ENCODE measurements at places on chromosomes 11 and 22.

GRCh38 chr11:34978236-34979191 lies 62.1 kb downstream of the PDHX start:
- no peak for DNase-seq

DNA sequence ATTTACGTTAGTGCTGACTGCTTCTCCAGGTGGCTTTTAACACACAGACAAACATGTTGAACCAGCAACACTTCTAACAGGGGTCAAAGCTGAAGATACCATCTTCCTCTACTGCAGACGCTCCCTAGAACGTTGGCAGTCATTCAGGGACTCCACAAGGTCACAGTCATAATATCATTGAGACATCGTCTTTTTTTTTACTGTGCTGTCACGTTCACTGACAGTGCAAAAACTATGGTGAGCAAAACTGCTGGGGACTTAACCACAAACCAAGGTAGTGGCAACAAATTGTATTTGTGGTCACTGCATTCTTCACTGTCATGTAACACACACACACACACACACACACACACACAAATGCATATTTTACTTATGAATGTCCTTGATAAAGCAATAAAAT lies 244.9 kb downstream of the CASP12 start:
- DNase-seq: no peak

GRCh38 chr11:95442531-95443050 lies 211.6 kb upstream of the SESN3 start:
- no peak for DNase-seq

DNA sequence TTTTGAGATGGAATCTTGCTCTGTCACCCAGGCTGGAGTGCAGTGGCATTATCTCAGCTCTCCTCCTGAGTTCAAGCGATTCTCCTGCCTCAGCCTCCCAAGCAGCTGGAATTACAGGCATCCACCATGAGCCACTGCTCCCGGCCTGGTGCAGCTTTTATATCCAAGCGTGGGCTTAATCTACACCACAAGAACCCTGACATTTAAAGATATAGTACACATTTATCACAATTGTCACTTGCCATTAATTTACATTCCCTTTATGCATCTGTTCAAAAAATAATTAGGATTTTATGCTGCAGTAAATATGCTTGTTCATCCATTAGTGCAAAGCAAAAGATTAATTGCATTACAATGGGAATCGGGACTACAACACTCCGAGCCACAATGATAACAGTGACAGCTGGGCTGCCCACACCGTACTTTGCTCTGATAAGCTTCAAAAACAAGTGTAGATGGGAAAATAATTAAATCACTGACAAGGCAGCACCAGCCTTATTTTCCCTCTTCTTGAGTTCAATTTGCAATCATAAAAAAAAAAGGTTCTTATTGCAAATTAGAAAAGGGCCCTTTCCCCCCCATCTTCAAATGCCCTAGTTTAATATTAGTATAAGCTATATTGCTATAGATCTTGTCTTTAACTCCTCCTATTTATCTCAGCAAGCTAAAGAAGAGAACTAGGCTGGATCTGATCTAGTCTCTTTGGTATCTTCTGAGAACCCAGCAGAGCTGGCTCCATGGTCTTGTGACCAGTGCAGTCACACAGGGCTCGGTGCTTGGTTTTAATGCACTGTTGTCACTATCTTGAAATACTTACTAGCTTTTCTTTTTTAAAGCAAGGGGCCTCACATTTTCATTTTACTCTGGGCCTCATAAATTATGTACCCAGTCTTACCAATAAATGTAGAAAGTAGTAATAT lies 206.2 kb upstream of the LRRC4C start:
- no peak for DNase-seq

DNA sequence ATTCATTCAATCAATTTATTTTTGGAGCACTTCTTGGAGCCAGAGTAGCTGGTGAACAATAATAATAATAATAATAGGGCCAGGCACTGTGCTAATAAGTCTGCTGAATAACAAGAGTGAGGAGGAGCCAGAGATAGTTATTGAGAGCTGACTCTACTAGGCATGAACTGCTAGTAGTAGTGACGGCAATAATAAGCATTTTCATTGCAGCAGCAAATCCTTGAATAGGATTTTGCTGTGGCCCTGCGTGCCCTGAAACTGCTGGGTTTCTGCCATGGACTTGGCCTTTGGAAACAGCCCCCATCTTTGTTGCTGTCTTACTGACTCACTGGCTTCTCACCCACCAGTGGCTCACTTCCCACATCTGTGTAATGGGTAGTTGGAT lies 545.9 kb downstream of the MIAT start:
- DNase-seq: no peak

DNA sequence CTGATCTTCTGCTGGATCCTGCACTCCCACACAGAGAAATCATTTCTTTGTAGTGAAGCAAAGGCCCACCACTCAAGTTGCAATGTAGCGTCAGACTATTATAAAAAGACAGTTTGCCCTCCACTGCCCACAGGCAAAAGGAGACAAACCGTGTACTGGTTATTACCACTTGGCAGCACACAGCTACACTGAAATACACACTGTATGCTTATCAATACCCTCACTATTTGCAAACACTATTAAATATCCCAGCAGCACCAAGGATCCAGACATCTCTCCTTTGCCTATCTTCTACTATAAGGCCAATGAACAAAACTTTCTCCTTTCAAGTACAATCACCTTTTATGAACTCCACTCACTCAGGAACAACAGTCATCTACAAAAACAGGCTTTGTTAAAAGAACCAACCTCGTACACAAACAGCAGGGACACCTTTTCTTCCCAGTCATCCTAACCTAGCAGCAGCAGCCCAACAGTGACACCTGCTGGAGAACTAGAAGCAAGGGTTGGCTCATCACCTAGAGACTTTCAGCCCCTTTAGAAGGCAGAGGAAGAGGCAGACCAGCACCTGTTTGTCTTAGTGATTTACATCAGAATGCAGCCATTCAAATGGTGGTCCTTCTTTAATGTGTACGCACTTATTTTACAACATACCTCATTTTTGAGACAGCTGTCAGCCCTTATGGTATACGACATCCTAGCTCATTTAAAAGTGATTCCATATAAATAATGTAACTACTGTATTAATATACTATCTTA lies 56.1 kb downstream of the AMBRA1 start:
- DNase-seq: peak; percentile 56

- DNase-seq: no peak
Measured at GRCh38 chr11:68099474-68100405, 21.4 kb downstream of the CHKA start.

- DNase-seq: no peak
Measured at GRCh38 chr22:50657925-50658324, 14.7 kb upstream of the SHANK3 start.

DNA sequence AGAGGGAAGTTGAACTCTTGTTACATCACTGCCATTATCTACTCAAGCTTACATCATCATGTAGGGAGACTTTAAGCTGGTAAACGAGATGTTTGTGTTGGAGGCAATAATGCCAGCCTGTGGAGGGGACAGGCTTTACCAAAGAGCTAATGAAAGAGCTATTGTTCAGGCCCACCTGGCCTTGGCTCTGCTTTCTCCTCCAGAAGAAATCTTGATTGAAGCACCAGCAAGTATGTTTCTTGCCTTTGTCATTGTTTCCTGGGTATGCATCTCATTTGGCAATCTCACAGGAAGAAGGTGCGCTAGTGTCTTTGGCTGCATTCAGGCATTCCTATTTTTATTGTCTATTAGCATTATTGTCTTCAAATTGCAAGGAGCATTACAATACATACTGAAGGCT lies 16.7 kb upstream of the CARD18 start:
- DNase-seq: no peak

GRCh38 chr11:66579017-66579606 lies 10.7 kb upstream of the CTSF start:
- DNase-seq: peak; percentile 80

DNA sequence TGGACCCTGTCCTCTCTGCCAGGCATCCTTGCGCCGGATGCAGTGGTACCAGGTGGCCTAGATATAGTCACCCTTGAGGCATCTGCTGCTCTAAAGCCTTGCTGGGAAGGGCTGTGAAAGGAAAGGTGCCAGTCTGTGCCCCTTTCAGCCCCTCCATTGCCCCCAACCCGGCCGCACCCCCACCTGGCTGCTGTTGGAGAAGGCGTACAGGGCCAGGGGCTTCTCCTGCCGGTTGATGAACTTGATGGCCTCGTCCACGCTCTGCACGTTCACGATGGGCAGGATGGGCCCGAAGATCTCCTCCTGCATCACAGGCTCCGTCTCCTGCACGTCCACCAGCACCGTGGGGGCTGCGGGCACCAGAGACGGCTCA lies 10.2 kb downstream of the ALDH3B2 start:
- DNase-seq: no peak

DNA sequence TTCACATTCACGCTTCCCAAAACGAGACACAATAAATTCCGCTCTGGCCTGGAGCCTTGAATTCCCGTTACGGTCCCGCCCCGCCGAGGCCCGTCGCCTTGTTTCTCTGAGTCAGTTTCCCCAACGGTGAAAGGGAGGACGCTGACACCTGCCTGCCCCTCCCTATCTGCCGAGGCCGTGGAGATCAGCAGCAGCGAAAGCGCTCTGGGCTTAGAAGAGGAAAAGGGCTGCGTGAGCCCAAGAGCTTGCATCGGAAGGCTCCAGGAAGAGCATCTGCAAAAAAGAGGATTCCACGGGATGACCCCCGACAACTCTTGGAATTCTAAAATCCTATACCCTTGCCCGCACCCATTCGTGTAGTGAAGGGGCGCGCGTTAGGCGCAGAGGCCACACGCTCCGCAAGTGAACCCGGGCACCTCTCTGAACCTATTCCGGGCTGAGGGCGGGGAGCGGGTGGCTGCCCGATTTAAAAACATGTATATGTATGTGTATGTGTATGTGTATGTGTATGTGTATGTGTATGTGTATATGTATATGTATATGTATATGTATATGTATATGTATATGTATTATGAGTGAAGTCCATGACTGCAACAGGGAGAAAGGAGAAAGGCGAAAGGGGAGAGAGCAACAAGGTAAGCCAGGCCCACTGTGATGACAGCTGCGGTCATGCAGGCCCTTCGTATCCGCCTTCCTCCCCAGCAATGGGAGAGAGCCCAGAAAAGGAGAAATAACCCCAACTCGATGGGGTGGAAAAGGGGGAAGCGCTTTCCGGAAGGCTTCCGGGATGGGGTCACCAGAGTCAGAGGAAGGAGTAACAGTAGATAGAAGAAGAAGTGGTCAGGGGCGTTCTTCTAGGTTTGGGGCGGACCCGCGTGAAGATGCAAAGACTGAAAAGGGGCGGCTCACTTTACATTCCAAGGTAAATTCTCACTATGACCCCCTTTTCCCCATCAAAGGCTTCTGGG lies 948 bp upstream of the MRTFA start:
- DNase-seq: peak; percentile 69

- DNase-seq: no peak
Measured at GRCh38 chr11:15710580-15711275, 596.0 kb downstream of the INSC start.

DNA sequence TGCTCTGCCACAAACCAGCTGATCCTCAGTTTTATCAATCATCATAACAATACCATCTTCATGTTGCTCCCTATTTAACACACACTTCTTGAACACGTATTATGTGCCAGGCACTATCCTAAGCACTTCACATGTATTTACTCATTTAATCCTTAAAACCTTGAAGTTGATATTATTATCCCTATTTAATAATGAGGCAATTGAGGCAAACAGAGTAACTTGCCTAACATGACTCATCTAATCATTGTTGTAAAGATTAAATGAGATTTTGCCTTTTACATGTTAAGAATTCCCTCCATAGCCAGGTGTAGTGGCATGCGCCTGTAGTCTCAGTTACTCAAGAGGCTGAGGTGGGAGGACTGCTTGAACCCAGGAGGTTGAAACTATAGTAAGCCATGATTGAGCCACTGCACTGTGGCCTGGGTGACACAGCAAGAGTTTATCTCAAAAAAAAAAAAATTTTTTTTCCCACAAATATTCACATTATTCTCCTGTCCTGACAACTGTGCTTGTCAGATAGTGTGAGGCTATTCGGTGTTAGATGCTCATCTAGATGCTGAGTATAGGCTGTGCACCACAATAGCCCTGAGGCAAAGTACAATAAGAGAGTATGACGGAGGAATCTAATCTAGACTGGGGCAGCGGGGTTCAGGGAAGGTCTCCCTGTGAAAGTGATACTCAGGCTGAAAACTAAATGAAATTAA lies 13.4 kb downstream of the CKAP5 start:
- DNase-seq: no peak

- no peak for DNase-seq
Measured at GRCh38 chr11:70073871-70074371, 4.2 kb upstream of the ANO1 start.

- DNase-seq: no peak
Measured at GRCh38 chr11:107924306-107924705, 3.9 kb upstream of the RAB39A start.

- DNase-seq: no peak
Measured at GRCh38 chr11:45501392-45502225, 163.8 kb downstream of the CHST1 start.

DNA sequence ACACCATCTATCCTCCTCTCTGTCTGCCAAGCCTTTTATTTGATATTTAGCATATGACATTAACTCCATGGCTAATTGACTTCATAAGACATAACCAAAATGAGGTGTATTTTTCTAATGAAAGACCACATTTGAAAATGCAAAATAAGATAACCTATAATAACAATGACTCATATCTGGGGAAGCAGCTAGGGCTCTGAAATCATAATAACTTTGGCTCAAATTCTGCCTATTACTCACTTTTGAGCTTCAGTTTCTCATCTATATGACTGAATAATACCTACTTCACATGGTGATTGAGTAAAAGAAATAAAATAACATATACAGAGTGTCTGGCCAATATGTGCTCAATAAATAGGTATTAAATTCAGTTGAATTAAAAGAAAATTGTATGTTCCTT lies 1419.8 kb upstream of the TENM4 start:
- no peak for DNase-seq

- no peak for DNase-seq
Measured at GRCh38 chr22:31230155-31230870, 18.2 kb downstream of the LIMK2 start.

GRCh38 chr22:38411016-38411415 lies 44.0 kb downstream of the KCNJ4 start:
- no peak for DNase-seq

- no peak for DNase-seq
Measured at GRCh38 chr22:50625568-50626313, 2.2 kb downstream of the ARSA start.

- no peak for DNase-seq
Measured at GRCh38 chr11:19079643-19080440, 19.3 kb upstream of the MRGPRX2 start.

- no peak for DNase-seq
Measured at GRCh38 chr11:11514246-11514645, 107.6 kb downstream of the GALNT18 start.

Measured in stimulated activated CD4-positive, alpha-beta T cell treated with anti-CD3 and anti-CD28 coated beads, TNF-alpha, amount 100 ng/mL, for 48 hours (primary cell).